ENCODE measurements at places on chromosomes 1 and 21.

DNA sequence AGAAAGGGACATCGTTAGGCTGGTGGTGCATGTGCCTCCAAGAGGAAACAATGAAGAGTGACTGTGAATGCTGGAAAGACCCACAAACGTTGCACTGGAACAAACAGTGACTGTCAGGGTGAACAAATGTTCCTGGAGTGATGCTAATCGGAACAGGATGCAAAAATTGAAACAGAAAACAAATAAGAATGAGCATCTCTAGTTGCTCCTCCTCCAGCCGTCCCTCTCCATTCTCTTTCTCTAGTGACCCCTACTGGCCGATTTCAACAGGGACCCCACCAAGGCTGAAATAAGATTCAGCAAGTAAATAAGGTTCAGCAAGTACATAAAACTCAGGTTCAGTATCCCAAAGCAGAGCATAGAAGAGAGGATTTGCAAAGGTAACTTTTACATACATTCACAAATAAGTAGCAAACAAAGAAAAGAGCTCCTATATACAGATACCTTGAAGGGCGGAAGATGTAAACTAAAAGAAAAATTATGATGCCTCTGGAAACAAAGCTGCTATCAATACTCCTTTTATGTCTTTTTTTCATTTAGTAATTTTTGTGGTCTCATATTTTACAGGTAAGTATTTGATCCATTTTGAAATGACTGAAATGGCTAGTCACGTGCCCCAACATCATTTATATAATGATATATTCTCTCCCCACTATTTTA is 836.1 kb upstream of the ADAMTS5 start:
- DNase-seq = no peak

DNA sequence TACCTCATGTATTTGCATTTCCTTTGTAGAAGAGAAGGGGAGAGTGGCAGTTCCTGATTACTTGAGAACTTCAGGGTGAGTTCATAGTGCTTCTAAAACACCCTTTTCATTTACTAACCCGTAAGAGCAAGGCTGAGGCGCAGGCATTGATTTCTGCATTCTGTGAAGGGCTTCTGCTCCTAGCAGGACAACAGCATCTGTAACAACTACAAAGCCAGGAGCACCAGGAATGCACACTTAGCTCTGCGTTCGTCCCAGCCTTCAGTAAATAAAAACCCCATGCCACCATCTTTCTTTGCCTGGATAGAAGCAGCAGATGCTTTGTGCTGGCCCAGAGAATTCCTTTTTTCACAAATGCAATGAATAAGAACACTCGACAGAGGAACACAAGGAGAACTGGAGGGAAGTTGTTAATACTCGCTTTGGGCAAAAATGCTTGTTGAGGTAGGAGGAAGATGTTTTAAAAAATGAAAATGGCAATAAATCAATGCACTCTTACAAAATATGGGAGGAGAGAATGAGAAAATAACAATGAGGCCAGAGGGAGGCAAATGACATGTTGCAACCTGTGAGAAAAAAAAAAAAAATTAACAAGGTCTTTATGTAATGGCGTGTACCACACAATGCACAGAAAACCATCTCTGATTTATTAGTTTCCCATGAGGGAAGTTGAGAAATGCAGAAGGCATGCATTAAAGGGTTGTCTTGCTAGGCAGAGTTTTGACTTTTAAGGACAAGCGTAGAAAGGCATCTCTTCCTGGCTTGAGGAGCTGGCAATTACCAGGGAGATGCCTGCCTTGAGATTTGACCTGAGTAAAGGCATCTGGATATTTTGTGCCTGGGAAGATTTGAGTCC is 418.8 kb downstream of the DISC1 start:
- DNase-seq = no peak

DNA sequence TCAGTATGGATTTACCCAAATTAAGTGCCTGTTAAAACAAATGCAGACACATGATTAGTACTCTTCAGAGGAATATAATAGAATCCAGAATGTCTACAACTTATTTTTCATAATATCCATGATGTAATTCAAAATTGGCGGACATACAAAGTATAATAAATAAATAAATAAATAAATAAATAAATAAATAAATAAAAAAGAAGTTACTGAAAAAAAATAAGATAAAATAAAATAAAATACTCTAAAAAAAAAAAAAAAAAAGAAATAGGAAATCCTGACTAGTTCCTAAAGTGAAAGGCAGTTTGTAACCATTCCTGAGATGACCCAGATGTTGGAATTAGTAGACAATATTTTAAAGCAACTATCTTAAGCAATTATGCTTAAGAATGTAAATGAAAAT is 219.0 kb upstream of the SPAG17 start:
- no peak for DNase-seq

DNA sequence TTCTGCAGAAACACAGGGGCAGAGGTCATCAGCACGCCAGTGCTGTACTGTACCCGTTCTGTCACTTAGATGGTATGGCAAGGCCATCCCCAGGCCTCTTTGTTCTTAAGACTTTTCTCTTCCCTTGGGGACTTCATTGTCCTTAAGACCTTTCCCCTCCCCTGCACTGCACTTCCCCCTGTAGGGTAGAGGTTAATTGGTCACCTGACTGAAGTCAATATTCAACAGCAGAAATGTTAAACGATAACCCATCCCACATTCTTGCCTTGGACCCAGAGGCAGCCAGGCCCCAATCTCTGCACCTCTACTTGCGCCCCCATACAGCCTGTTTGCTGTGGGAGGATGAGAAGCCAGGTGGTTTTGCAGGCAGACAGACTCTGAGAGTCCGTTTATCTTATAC is 10.2 kb downstream of the PHGDH start:
- no peak for DNase-seq

DNA sequence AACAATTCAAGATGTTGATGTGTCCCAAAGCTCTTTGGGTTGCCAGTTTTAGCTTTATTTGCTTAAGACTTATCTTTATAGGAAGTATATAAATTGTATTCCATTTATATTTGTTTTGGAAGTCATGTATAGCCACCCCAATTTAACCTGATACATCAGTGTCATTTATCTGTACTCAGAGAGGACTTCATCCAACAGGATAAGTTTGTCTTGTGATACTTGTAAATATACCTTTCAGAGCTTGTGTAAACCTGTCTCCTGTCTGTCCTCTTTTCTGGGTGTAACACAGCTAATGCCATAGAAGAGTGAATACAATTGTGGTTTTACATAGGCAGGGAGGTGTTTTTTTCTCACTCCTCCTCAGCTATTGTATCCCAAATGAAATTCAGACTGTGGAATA is 10.4 kb downstream of the PTGFR start:
- DNase-seq = no peak

DNA sequence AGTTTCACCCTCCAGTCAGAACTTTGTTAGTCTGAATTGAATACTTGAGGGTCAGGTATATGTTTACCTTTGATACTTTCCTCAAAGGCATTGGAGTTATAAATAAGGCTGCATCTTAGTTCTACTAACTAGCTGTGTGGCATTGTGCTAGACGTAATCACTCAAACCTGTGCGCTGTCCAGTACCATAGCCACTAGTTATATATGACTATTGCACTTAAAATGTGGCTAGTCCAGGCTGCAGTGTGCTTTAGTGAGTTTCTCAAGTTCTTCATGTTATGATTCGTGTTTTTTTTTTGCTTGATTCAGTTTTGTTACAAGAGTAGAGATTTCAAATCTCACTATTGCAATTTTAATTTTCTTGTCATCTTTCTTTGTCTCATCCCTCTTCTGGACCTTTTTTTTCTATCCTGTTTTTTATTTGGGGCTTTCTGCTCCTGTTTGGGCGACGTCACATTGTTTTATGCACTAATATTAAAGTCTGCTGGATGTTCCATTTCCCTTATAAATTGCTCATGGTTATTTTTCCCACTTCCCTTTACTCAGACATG is 5.7 kb downstream of the MAN1A2 start:
- DNase-seq = no peak

- DNase-seq = no peak
Observed at GRCh38 chr1:225845571-225846259, 35.8 kb downstream of the EPHX1 start.

DNA sequence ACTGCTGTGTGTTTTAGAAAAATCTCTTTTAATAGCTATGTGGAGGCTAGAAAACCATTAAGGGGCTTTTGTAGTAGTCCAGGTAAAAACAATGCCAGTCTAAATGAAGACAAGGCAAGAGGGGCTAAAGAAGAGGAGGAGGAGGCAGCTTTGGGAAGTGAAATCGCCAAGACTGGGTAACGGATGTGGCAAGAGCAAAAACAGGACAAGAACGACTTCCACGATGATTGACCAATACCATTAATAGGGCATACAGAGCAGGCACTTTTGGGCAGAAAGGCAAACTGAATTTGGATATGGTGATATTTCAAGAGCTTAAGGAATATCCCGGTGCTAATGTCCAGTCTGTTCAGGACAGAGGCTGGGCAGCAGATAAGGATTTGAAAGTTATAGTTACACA is 22.0 kb downstream of the COA6 start:
- DNase-seq = no peak

- no peak for DNase-seq
Observed at GRCh38 chr1:63642901-63643300, 49.7 kb downstream of the PGM1 start.
